ENCODE measurements at places on chromosomes 7 and 10. TPM values are rescaled to one million over a fixed set of nuclear protein-coding genes. Genes with fewer than 3 reads are reported as not detected.

The LRIT1 gene
- polyA plus RNA-seq: not detected

The FFAR4 gene
- polyA plus RNA-seq: 0.14 TPM

- no peak for DNase-seq
Observed at GRCh38 chr10:130559547-130559880, 423.3 kb downstream of the GLRX3 start.

DNA sequence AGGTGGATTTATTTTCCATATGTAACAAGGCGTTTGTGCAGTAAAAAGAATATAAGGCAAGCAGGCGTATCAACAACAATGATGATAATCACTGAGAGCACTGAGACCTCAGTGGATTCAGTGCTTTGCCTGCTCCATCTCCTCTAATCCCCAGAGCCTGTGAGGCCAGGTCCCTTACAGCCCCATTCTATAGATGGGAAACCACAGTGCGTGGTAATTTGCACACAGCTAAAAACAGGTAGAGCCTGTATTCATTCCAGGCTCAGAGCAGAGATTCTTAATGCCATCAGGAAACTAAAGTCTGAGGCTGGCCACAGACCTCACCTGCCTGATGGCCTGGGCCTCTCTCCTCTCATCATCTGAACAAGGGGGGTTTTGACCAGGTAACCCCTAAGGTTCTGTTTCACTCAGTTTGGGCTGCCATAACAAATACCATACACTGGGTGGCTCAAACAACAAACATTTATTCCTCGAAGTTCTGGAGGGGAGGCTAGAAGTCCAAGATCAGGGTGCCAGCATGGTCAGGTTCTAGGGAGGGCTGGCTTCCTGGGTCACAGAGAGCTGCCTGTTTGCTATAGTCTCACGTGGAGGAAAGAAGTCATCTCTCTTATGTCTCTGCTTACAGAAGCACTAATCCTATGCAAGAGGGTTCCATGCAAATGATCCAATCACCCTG is 10.3 kb upstream of the RASSF4 start:
- no peak for DNase-seq

GRCh38 chr10:66680886-66681285 is 244.9 kb upstream of the LRRTM3 start:
- no peak for DNase-seq

DNA sequence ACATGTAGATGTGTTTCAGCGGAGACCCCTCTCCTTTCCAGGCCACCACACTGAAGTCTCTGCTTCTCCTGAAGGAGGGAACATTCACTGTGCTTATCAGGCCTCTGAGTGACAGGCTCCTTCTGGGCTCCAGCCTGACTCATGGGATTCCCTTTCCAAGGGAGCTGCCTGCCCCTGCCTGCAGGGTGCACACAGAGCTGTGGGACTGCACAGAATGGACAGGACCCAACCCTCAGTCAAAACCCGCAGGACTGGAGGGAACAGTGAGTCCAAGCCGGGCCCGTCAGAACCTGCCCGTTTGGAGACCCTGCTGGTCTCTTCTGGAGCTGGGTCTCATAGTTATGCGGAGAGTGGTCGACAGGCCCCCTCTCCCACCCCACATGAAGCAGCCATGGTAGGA is 32.6 kb downstream of the PLAC9 start:
- DNase-seq: no peak

DNA sequence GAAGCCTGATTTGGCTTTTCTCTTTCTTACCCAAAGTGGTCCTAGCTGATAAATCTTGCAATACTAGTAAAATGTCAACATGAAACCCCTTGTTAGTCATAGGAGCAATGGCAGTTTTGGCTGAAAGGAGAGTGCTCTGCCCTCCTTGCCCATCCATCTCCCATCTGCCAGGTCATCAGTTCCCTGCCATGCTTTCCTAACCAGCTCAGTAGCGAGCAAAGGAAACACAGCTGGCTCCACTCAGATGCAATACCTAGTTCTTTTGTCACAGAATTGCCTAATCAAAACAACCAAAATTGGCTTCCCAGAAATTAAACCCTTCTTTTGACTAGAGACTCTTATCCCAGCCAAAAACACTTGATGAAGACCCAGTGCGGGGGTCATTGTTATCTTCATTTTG is 733.0 kb downstream of the CCSER2 start:
- DNase-seq: no peak
